ENCODE measurements at places on chromosomes 12 and 14.
A peak's percentile ranks its signal among the peaks of the same experiment; 100 is the strongest.

- DNase-seq: no peak
Observed at GRCh38 chr14:67151082-67151666, 38.1 kb upstream of the GARIN2 start.

DNA sequence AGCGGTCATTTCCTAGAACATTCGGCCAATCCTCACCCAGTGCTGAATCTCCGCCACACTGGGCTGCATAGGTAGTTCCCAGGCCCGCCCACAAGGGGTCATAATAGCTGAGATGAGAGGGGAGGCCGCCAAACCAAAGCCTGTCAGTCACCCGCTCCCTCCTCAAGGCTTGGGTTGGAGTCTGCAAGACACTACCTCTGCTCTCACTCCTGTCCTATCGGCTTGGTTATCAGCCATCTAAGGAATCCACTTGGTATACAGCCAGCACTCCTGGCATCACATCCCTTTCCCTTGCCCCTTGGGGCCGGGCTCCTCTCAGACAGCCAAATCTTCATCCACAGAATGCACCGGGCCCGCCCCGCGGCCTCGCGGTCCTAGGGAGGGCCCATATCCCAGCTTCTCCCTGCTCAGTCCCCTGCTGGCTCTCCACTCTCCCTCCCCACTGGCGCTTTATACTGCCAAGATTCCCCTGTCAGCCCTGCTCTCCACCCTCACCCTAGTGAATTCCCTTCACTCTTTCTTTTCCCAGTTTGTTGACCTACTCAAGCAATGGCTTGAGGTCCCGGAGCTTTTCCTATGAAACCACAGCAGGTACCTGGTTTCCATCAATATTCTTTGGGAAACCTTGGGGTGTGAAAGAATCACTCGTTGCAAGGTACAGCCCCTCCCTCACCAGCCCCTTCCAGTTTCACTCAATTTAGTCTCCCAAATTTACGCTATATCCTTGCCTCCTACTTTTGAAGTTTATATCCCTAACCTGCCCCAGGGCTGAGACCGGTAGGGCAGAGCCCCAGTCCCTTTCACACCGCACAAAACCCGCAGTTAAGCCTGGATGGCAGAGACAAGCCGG is 1.4 kb downstream of the IFFO1 start:
- peak; percentile 14 for DNase-seq

DNA sequence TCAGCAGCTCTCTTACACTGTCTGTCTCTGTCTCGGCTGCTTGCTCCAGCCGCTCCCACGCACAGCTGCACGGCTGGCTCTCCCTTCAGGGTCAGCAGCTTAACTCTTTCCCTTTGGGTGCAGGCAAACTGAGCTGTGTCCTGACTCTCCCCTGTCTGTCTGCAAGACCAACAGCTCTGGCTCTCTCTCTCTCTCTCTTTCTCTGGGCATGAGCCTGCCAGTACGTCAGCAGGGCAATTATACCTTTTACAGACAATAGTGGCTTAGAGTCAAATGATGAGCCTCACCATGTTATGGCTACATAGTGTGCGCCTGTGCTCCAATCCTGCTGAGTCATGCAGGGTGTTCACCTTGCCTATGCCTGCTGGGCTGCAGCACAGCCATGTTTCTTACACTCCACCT is 120.5 kb upstream of the DDHD1 start:
- no peak for DNase-seq

- DNase-seq: no peak
Observed at GRCh38 chr14:51431033-51431709, 191.1 kb downstream of the TMX1 start.

DNA sequence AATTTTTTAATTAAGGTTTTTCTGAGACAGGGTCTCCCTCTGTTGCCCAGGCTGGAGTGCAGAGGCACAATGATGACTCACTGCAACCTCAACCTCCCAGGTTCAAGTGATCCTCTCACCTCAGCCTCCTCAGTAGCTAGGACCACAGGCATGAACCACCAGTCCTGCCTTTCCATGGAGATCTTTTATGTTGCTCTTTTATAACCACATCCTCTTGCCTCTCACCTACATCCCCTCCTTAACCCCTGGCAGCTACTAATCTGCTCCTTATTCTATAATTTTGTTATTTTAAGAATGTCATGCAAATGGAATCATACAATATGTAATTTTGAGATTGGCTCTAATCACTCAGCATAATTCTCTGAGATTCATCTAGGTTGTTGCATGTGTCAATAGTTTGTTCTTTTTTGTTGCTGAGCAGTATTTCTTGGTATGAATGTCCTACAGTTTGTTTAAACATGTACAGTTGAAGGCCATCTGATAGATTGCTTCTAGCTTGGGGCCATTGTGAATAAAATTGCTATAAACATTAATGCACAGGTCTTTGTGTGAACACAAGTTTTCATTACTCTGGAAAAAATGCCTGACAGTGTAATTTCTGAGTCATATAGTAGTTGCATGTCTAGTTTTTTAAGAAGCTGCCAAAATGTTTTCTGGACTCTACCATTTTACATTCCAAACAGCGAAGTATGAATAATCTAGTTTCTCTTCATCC is 249.2 kb upstream of the AMIGO2 start:
- DNase-seq: no peak

- DNase-seq: no peak
Observed at GRCh38 chr12:108982621-108983219, 38.1 kb downstream of the SVOP start.

DNA sequence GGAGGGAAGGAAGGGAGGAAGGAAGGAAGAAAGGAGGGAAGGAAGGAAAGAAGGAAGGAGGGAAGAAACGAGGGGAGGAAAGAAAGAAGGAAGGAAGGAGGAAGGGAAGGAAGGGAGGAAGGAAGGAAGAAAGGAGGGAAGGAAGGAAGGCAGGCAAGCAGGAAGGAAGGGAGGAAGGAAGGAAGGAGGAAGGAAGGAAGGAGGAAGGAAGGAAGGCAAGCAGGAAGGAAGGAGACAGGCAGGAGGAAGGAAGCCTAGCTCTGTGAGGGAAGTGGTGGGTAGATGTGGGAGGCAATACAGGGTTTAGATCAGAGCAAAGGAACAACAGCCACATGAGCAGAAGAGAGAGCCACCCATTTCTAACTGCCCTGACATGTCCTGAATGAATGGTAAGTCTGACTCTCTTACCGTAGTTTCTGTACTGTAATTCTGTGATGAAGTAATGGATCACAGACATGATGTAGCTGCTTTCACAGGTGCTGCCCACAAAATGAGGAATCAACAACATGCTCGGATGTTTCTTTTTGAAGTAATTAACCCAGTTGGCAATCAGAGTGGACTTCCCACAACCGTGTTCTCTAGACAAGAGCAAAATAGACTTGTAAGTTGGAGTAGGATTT is 24.4 kb upstream of the HSP90B1 start:
- no peak for DNase-seq

GRCh38 chr14:37090026-37090425 is 82.4 kb downstream of the SLC25A21 start:
- no peak for DNase-seq

All from NCI-H510A (cell line).